Pancreas (tissue), 10 donors: ENCODE measurements at places on chromosomes 7 and 10.

GRCh38 chr7:111006691-111007090 is 84.2 kb upstream of the LRRN3 start:
- no peak for DNase-seq

GRCh38 chr7:142412551-142413193 is 154.8 kb upstream of the PRSS58 start:
- no peak for DNase-seq

DNA sequence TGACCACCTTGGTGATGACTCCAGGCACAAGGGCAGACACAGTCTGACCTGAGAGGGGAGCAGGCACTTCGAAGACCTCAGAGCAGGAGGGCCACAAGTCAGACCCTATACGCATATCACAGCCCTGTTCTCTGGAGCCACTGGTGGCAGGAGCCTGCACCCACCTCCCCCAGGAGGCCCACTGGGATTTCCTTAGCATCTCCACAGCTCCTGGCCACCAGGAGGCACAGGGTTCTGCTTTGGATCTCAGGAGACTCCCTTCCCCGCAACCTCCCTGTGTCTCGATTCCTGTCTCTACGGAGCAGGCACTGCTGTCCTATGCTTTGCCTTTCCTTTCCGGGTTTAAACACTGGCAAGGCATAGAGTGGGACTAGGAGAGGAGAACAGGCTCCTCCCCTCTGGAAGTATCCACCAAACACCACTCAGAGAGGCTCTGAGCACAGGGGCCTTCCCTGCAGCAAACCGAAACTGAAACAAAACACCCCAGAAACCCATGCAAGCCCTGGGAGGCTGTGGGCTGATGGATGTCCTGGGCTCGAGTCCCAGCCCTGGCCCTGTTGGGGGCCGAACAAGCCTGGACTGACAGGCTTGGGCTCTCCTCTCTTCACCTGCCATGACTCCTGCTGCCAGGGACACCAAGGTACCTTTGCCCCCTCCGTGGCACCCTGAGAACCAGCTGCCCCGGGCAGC is 166.3 kb downstream of the NEURL1 start:
- peak; percentile 69 for DNase-seq

DNA sequence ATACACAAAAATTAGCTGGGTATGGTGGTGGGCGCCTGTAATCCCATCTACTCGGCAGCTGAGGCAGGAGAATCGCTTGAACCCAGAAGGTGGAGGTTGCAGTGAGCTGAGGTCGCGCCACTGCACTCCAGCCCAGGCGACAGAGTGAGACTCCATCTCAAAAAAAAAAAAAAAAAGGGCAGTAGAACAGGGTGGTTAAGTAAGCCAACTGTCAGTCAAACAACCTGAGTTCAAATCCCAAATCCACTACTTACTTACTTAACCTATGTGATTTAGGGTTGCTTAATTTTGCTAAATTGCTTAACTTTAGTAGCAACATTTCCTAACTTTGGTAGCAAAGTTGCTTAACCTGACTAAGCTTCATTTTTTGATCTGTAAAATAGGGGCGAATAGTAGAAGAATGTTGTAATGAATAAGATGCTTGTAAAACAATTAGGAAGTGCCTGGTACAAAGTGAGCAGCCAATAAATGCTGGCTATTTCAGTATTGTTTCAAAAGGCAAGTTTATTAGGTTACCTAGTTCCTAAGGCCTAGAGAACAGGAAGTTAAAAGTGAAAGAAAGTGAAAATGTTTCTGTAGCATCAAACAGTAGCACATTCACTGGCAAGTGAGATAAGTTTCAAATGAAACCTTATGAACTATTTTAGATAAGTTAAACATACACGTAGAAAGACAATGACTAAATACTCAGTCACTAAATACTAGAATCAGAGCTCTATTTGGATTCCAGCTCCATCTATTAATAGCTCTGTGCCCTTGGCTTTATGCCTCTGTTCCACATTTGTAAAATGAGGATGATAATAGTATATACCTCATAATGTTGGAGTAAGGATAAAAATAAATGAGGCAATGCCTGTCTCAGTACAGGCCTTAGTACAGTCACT is 64.3 kb downstream of the HOXA1 start:
- DNase-seq = no peak

- DNase-seq = no peak
Observed at GRCh38 chr7:150569245-150569955, 2.2 kb downstream of the GIMAP4 start.

DNA sequence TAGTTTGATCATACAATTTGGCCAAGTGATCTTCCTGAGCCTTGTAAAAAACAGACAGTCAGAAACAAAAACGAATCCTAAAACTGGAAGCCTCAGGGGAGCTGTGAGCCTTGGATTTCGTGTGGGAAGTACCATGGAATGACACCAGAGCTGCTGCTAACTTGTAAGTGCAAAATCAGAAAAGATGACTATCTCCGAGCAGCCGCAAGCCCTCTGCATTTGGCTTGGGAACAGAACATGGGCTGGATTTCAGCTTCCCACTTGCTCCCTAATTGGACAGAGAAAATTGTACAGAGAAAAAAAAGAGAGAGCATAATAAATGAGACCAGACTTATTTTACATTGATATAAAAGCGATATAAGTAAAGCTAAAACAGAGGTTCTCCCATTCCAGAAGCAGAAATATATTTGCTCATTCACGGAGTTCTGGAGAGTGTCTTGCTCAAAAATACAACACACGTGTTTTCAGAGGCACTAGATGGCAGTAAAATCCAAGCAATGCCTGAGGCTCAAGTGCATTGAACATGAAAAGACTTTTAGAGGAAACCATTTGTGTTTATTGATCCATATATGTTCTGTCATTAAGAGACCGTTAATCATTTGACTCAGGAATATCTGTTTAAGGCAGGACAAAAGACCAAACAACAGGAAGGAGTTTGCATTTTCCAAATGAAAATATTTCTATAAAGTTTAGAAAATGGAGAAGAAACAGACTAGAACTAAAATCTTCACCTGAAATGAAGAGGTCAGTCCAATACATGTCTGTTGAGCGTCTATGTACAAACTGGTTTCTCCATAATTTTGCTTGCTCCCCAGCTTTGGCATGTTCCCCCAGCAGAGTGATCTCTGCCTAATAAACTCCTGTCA is 78.3 kb upstream of the SLC26A5 start:
- no peak for DNase-seq

DNA sequence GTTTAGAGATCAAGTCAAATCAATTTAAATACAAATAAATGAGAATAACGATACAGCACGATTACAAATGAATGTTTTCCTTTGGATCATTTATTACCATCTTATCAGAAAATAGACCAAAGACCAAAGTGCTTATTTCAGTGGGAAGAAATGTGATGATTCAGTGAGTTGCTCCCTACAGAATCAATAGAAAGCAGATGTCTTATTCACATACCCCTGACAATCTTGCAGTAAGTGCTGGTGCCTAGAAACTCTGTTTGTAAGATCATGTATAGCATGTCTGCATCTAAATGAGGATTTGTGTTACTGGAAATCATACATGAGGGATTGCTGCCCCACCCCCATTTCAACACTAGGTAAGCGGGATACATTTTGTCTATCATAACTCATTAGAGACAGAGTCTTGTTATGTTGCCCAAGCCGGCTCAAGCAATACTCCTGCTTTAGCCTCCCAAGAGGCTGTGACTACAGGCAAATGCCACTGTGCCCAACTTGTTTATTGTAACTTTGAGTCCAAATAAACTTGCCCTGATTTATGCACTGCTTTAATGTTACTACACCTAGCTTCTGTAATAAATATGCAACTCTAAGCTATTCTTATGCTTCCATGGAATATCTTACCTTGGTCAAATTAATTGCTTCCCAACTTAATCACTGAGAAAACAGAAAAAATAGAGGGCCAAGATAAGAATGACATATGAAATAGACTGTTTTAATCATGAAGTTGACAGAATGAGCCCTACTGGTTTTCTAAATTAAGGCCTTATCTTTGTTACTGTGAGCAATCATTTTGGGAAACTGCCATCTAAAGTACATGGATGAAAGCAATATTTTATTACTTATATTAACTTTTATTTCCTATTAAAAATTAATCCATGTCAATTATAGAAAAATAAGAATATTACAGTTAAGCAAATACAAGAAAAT is 82.5 kb downstream of the AHR start:
- DNase-seq = no peak

DNA sequence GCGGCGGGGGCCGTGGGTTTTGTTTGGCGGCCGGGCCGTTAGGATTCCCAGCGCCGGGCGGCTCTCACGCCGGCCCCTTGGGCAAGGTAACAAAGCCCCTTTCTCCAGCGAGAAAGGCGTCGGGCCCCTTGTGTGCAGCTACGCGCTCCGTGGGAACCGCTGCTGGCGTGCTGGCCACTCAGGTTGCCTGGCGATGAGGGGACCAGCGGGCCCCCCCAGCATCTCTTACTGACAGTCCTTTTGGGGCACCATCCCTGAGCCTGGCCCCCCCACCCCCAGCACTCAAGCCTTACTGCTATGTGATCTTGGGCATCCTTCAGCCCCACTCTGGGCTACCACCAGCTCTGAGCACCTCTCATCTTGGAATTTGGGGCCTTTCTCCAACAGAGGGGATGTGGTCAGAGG is 1.8 kb downstream of the LFNG start:
- DNase-seq = no peak

- DNase-seq = peak; percentile 47
Observed at GRCh38 chr7:29370531-29371314, 176.1 kb downstream of the CHN2 start.

GRCh38 chr10:1020958-1021357 is 4.7 kb downstream of the IDI2 start:
- no peak for DNase-seq

- DNase-seq = no peak
Observed at GRCh38 chr10:64486901-64487300, 965.7 kb downstream of the REEP3 start.
